ENCODE measurements at places on chromosomes 11 and 22.

DNA sequence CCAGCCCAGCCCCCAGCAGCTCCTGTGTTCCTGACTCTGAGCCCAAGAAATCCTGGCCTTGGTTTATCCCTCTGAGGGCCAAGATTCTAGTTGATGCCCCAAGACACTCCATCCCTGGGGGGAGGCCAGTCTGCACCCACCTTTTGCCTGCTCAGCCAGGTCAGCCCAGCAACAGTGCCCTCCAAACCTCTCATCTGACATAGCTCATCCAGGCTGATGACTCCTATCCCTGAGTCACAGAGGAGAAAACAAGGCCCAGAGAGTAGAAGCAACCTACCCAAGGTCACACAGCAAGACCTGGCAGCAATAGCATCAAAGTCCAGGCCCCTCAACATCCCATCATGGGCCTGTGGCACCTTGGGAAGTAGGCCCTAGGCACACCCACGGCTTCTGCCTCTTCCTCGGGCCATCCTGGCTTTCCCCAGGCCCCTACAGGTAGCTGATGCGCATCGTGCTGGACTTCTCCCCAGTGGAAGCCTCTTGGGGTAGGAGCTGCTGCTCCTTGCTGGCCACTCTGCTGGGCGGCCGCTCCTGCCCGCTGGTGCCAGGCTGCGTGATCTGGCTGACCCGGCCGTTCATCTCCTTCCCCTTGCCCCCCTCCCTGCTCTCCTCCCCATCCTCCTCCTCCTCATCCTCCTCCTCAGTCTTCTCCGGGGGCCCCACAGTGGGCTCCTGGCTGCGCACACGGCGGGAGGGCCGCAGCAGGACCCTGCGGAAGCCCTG, 6.0 kb downstream of the SSTR3 start:
- DNase-seq = no peak

DNA sequence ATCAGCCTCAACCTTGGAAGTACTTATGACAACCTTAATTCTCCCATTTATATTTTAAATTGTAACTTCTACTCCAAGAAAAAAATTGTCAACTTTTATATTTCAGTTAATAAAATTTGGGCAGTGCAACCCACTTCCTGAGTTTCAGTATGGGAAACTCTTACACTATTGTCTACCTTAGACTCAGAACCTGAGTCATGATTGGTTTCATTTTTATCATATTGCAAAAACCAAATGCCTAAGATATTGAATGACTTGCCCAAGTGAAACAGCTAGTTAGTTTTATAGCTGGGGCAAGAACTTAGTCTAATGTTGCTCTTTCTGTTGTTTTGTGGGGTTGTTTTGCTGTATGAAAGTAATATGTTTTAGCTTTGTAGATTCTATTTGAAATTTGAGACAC, 334.0 kb upstream of the ARHGAP42 start:
- no peak for DNase-seq

GRCh38 chr11:129018126-129018525, 75.5 kb upstream of the TP53AIP1 start:
- DNase-seq = no peak

GRCh38 chr11:67705264-67705663, 30.8 kb upstream of the ALDH3B2 start:
- no peak for DNase-seq

DNA sequence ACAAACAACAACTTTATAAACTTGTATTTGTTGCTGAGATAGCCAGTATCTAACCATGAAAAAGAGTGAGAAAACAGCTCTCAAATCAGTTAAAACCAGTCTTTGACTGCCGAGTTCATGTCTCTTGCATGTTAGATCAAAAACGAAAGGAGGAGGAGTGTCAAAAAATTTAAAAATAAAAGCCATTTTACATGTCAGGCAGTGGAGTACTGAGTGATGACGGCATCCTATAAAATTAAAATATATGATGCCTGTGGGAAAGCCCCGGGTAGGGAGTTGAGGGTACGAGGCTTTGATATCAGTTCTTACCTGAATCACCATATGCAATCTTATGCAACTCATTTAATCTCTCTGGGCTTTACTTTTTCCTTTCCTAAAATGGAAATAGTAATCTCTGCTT, 117.3 kb downstream of the ETS1 start:
- DNase-seq = no peak

- no peak for DNase-seq
Observed at GRCh38 chr11:19237813-19238212, 2.9 kb downstream of the E2F8 start.

- DNase-seq = no peak
Observed at GRCh38 chr11:37449146-37449545, 851.1 kb upstream of the RAG2 start.

GRCh38 chr22:30357236-30357570, 396 bp downstream of the CCDC157 start:
- no peak for DNase-seq

DNA sequence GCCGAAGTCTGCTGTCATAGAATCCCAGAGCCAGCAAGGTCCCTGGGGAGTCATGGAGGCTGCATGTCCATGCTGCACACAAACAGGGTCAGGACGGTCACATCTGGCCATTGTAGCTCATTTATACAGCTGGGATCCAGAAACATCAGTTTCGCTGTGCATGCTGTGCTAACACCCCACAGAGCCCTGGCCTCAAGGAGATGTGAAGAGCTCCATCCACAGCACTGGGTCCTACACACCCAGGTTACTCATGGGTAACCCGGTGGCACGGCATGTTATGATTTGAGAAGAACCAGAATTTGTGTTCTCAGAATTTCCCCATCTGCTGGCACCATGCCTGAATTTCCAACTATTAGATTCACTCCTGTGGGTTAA, 146.3 kb upstream of the ARHGAP20 start:
- no peak for DNase-seq

DNA sequence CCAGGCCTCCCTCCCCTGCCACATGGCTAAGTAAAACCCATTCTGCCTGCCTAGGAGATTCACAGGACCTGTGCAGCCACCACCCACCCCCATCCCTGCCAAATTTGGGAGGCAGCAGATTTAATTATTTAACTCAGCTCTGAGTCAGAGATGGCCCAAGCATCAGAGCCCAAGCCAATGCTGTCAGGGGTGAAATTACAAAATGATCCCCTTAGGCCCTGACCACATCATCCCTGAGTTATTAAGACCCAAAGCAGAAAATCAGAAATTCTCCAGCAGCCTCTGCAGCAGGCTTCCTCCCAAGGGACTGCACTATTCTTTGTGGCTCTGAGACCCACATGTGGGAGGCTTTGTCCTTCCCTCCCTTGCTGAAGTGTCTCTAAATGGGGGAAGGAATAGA, 52.8 kb upstream of the RRAS2 start:
- DNase-seq = no peak

- no peak for DNase-seq
Observed at GRCh38 chr11:94457118-94458029, 36.3 kb downstream of the MRE11 start.

GRCh38 chr11:64146036-64146955, 19.6 kb downstream of the MACROD1 start:
- peak; percentile 13 for DNase-seq

DNA sequence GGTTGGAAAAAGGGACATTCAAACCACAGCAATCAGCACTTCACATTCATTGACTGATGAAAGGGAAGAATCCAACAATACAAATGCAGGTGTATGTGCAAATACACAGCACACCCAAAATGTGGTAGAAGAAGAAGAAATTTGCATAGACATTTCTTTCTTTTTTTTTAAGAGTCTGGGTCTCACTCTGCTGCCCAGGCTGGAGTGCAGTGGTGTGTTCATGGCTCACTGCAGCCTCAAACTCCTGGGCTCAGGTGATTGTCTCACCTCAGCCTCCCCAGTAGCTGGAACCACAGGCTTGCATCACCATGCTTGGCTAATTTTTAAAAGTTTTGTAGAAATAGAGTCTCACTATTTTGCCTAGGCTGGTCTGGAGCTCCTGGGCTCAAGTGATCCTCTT, 21.9 kb downstream of the CARS1 start:
- no peak for DNase-seq

GRCh38 chr11:76836613-76837291, 24.0 kb upstream of the ACER3 start:
- DNase-seq = no peak

GRCh38 chr11:33945481-33946268, 53.8 kb upstream of the LMO2 start:
- no peak for DNase-seq

DNA sequence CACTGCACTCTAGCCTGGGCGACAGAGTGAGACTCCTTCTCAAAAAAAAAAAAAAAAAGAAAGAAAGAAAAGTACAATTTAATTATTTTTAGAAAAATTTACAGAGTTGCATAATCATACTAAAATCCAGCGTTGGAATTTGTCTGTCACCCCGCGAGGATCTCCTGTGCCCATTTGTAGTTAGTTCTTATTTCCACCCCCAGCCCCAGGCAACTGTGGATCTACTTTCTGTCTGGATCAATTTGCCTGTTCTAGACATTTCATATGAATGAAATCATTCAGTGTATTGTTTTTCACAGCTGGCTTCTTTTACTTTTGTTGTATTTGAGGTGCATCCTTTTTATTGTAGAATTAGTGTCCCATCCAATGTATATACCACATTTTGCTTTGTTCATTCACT, 102.6 kb upstream of the RASSF10 start:
- DNase-seq = no peak

- no peak for DNase-seq
Observed at GRCh38 chr11:68343761-68344256, 31.4 kb downstream of the LRP5 start.

DNA sequence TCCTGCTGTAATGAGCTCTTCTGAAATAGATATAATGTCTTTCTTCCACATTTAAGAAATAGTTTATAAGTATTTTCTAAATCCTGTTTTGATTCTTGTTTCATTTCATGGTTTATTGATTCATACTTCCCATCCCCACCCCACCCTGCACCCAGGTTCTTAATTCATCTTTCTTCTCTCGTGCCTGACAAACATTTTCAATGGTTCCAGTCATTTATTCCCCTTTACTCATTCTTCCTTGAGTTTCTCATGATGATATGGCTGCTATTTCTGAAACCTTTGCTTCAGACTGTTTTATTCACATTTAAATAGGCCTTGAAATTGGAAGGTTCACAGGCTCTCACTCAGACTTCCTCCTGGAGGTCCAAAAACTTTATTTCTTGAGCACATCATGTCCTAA, 142.9 kb downstream of the SPON1 start:
- DNase-seq = no peak

- DNase-seq = no peak
Observed at GRCh38 chr22:27642104-27642800, 159.3 kb downstream of the MN1 start.

GRCh38 chr11:69317401-69318092, 23.6 kb downstream of the MYEOV start:
- DNase-seq = no peak

GRCh38 chr22:20435436-20436306, 2.0 kb downstream of the SCARF2 start:
- no peak for DNase-seq

DNA sequence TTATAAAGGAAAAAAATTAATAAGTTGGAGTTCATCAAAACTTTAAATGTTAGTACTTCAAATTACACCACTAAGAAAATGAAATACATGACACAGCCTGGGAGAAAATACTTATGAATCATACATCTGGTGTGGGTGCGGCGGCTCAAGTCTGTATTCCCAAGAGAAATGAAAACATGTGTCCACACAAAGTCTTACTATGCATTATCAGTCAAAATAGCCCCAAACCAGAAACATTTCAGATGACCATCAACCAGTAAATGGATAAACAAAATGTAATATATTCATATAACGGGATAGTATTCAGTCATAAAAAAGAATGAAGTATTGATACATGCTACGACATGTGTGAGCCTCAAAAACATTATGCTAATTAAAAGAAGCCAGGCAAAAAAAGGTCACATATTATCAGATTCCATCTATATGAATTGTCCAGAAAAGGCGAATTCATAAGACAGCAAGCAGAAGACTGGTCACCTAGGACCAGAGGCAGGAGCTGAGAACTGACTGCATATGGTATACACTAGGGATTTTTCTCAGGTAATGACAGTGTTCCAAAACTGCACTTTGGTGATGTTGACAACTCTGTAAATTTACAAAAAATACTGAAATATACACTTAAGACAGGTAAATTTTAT, 5.3 kb upstream of the AKIP1 start:
- DNase-seq = no peak

DNA sequence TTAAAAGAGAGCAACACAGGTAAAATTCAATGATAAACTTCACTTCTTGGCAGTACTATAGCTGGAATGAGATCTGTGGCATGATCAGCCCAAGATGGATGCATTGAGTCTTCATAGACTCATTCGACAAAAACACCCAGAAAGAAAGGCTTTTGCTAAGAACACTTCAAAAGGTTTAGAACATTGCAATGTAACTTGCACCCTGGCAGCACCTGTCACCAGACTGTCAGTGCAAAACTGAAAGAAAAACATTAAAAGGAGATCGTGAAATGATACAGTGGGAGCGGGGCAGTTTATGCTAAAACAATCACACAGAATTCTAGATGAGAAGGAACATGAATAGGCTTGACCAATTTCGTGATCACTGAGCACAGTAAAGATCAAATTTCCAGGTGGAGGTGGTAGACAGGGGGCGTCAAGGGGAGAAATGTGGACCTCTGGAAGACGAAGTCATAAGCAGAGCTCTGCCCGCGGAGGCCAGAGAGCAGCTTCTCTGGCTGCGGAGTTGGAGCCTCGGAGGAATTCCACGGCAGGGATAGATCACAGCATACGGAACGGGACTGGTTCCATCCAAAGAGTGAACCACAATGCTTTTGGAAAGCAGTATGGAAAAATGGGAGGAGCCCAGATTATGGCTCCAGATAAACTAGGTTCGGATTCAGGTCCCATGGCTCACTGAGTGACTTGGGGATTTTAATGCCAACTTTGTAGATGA, 11.9 kb downstream of the VSIG10L2 start:
- DNase-seq = no peak

GRCh38 chr22:48605856-48606481, 1221.7 kb downstream of the BRD1 start:
- peak; percentile 32 for DNase-seq

DNA sequence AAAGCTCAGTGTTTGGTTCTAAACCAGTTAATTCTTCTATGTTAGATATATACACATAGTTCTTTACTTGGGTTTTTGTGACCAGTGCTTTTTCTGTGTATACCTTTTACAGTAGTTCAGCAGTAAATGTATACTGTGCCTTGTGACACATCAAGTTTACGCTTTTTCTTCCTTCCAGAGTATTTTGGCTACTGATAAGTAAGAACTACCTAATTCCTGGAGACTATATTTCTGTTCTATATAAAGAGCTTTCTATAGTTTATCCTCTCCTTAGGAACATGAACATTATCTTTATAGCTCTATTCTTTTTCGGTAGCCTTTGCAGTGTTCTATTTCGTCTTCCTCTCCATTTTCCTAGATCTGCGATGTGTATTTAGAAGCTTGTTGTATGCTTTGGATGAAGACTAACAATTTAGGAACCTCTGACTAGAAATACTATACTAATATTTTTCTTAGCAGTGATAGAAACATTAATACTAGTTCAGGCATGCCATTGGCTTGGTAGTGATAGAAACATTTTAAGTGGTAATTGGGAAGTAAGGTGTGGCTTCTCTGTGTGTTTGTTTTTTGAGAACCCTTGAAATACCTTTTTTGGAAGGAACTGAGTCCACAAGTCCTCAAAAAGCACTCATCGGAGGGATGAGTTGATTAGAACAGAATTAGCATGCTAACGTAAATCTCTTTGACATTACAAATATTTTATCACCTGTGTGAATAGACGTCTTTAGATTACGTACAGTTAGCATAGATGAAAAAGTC, 74.6 kb downstream of the ARHGEF12 start:
- DNase-seq = no peak
